ENCODE measurements at places on chromosomes 16 and 17.
A peak's percentile ranks its signal among the peaks of the same experiment; 100 is the strongest.

GRCh38 chr17:4166419-4166818, 23.4 kb downstream of the CYB5D2 start:
- DNase-seq = no peak

DNA sequence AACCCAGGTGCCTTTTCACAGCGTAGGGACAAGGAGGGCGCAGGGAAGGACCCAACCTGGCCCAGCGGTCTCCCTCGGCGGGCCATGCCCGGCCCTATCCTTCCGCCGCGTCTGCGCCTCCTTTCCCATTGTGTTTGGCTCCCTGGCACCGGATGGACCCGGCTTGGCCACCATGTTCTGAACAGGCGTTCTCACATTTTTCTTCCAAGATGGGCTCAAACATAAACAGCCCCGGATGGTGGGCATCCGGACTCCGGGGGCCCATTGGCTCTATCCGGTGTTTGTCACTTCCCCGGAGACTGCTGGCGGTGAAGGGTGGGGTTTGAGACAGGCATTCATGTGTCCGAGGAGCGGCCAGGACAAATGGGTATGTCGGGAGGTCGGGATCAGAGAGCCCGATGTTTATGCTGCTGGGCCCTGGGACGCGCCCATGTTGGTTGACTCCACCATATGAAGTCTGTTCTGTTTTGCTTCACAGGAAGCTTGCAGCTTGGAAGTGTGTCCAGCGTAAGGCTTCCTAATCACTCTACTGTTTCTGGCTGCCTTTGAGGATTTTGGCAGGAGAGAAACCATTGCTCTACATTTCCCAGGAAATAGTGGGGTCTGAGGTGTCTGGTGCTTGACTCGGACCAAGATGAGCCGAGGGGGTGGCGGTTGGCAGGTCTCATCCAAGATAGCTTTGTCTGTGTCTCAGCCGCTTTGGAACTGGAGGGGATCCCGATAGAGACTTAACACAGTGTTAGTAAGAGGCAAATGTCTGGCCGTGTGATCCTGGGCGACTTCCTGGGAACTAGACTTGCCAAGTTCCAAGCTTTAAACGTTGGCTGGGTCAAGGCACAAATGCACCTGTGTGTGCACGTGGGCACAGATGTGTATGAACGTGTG, 188.3 kb downstream of the IRF8 start:
- no peak for DNase-seq

GRCh38 chr17:41880130-41880529, 14.9 kb upstream of the KLHL11 start:
- DNase-seq = no peak

GRCh38 chr17:12622726-12623125, 43.0 kb upstream of the MYOCD start:
- peak; percentile 53 for DNase-seq

GRCh38 chr16:27745348-27745747, 195.4 kb downstream of the KATNIP start:
- DNase-seq = no peak

GRCh38 chr16:10309271-10309932, 76.5 kb upstream of the ATF7IP2 start:
- DNase-seq = no peak

DNA sequence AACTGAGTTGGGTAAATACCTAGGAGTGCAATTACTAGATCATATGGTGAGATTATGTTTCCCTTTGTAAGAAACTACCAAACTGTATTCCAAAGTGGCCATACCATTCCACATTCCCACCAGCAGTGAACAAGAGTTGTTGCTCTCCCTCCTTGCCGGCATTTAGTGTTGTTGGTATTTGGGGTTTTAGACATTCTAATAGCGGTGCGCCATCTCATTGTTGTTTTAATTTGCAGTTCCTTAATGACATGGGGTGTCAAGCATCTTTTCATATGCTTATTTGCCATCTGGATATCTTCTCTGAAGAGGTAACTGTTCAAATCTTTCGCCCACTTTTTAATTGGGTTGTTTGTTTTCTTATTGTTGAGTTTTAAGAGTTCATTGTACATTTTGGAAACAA, 164.2 kb upstream of the LHX1 start:
- DNase-seq = no peak

- DNase-seq = peak; percentile 26
Measured at GRCh38 chr17:56994009-56994792, 16.3 kb downstream of the SCPEP1 start.

- DNase-seq = no peak
Measured at GRCh38 chr16:46690281-46691178, 1.1 kb downstream of the ORC6 start.

DNA sequence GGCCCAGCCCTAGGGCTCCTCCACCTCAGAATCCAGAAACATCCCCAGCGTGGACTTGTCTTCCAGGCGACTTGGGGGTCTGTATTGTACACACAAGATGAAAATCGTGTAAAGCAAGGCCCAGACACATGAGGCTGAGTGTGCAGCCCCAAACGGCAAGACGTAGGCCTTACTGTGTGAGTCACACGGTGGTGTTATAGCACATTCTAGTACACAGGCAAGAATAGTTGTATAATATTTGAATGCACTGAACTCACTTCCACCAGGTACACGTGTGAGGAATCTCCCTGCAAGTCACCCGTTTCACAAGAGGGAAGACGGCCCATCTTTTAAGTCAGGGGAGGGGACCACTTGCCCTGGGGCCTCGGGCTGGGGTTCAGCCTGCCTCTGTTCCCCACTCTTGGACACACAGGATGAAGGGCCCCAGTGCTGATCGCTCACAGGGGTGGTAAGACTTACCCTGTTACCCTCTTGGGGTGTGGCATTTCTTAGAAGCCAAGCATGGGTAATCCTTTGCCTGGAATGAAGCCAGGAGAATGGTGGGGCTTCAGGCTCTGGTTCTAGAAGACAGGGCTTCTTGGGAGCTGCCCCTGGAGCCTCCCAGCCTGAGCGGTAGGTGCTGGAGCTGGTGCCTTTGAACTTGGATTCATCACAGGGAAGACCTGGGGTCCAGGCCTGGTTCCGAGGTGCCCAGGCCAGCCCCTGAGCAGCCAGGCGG, 71.3 kb downstream of the SREBF1 start:
- no peak for DNase-seq

- no peak for DNase-seq
Measured at GRCh38 chr17:6676802-6677157, 25.2 kb downstream of the C17orf100 start.

- DNase-seq = no peak
Measured at GRCh38 chr17:73594025-73594424, 50.2 kb downstream of the SDK2 start.

DNA sequence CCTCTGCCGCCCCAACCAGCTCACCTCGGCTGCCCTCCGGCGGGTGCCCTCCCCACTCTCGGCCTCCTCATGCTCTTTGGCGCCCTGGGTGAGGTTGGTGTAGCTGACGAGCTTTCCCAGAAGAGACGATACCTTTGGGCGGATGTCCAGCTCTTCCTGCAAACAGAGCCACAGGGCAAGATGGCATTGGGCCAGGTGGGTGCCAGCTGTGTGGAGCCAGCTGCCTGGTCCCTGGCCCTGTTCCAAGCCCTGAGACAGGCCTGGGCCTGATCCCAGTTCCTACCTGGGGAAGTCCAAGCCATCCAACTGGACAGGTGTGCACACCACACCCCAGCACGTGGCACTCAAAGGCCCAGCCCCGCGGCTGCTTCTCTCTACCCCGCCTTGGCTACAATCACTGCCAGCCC, 6.9 kb downstream of the SLC12A4 start:
- DNase-seq = no peak

GRCh38 chr17:81648707-81649085, 7.6 kb downstream of the PDE6G start:
- DNase-seq = no peak

- DNase-seq = no peak
Measured at GRCh38 chr17:74522381-74523105, 8.7 kb downstream of the CD300LB start.

DNA sequence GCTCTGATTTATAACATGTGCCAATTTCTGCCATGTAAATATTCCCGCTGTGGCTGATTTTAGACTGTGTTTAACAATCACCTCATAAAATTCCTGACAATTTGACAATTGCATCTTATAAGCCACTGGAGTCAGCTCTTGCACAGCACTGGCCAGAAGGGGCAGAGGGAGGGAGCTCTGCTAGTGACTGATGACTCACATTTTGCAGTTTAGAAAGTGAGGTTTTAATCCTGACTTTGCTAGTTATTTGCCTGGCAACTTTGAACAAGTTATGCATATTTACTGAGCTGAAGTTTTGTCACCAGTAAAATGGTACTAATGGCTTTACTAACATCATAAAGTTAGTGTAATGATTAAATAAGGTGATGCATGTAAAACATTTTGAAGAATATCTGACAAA, 452.3 kb downstream of the CNTNAP4 start:
- DNase-seq = no peak

- DNase-seq = no peak
Measured at GRCh38 chr17:45137561-45138305, 2.2 kb downstream of the ACBD4 start.

GRCh38 chr16:86062271-86062965, 163.5 kb downstream of the IRF8 start:
- no peak for DNase-seq

- DNase-seq = no peak
Measured at GRCh38 chr17:36629252-36629847, 28.0 kb downstream of the MRM1 start.

Data from skeletal muscle cell (primary cell).